ENCODE measurements at places on chromosomes 11 and 22. TPM values are rescaled to one million over a fixed set of nuclear protein-coding genes. Genes with fewer than 3 reads are reported as not detected.

- DNase-seq: no peak
Observed at GRCh38 chr11:2779981-2780849, 80.4 kb upstream of the KCNQ1OT1 start.

DNA sequence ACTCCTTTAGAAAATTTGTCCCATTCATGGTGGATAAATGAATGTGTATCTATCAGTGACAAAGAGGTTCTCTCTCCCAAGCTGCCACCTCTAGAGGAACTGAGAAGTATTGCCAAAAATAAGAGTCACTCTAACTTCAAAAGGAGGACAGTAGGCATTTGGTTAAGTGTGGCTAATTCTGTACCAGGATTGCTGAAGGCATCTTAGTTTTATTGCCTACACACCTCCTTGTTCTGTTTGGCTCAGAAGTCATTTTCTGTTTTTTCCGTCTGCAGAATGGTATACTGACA lies 189.0 kb upstream of the MPPED2 start:
- no peak for DNase-seq

DNA sequence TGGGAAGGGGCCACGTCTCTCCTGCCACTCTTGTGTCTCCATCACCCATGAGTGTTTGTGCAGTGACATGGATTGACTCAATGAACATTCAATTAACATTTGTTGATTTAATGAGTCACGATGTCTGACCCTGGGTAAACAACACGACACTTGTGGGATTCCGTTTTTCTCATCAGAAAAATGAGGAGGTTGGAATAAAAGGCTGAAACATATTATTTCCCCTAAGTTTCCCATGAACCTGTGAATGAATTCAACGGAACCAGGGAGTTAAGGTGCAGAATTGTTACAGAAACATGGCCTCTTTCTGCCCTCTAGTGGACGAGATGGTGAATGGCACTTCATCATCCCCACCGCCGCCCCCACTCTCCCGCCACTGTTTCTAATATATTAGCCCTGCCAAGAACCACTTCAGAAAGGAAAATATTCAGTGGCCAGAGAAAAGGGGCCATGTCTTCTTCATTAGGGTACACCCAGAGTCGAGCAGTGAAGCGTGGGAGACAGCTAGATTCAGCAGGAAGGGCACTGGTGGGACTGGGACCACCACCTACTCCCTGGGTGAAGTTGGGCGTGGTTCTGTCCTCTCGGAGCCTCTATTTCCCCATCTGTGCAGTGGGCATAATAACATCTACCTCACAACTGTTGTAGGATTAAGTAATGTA lies 46.3 kb upstream of the SYT13 start:
- peak; percentile 56 for DNase-seq

DNA sequence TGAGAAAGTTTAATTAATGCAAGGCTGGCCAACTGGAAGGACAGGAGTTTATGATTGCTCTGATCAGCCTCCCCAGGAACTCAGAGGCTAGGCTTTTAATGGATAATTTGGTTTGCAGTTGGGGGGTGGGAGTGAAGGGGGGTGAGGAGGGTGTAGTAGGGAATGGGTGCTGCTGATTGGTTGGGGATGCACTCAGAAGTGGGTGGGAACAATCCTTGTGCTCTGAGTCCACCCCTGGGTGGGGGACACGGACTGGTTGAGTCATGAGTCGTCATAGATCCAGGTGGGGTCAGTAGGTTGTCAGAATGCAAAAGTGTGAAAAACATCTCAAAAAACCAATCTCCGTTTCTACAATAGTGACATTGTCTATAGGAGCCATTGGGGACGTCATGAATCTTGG lies 20.9 kb upstream of the CYB5R3 start:
- no peak for DNase-seq

Gene APLP2
- total RNA-seq: 284 TPM
